T follicular helper cell (primary cell): ENCODE measurements at places on chromosomes 5 and 9.

DNA sequence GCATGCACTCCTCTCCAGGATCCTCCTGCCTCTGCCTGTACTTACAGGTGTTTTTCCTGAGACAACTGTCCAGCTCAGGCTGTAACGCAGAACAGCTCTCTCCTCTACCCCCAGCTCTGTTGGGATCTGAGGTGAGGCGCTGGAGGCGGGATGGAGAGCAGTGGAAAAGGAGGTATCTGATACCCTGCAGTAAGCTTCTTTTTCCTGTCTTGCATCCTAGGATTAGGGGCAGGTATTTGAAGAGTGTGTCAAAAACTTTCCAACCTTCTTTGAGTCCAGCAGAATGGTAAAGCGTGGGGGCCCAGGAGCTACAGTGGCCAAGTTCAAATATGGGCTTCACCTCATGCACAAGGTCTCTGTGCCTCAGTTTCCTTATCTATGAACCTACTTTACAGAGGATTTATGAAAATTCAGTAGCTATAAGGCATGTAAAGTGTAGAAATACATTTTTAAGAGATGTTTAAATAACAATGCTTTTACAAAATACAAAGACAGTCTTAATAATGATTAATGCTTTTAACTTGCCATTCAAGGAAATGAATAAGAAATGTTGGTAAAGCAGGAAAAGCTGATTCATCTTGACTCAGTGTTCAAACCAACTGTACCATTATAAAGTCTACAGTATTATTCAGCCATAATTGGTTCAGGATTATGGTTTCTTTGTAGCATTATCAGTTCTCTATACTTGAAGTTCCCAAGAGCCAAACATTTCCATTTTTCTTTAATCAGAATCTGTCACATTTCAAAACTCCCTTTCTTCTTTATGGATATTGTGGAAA, 26.1 kb downstream of the MAP1B start:
- DNase-seq, result no peak

GRCh38 chr5:29697785-29698414, 1495.6 kb upstream of the CDH6 start:
- no peak for DNase-seq

DNA sequence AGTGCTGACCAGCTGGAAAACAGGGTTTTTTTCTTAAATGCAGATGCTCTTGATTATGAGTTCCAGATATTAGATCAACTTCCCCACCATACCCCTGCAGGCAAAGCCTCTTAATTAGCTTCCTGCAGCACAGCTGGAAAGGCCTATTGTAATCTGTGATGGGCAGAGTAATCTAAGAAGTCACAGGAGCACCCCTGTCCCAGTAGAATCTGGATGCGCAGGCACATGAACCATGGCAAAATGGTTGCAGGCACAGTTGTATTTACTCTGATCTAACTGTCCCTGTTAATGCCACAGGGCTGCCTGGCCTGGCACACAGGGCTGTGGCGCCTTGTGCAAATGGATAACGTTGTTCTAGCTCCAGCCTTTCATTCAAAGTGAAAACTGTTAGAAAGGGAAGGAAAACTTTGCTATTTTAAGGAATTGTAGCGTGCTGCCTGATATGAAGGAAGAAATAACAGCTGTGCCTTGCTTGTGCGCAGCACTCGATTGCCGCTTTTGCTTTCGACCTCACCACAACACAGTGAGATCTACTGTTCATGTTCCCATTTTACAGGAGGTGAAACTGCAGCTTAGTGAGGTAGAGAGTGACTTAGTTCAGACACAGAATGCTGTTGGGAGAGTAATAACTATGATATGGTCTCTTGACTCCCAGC, 2.3 kb downstream of the TGFBI start:
- DNase-seq, result no peak

GRCh38 chr9:124812441-124812876, 35.5 kb downstream of the OLFML2A start:
- DNase-seq, result no peak

GRCh38 chr5:129098488-129099183, 4.1 kb downstream of the ISOC1 start:
- DNase-seq, result no peak

GRCh38 chr5:8727396-8727795, 818.5 kb downstream of the SEMA5A start:
- no peak for DNase-seq

- DNase-seq, result peak; percentile 17
Measured at GRCh38 chr9:129840034-129840433, 4.8 kb downstream of the USP20 start.

GRCh38 chr5:136276087-136276486, 83.1 kb upstream of the SMIM32 start:
- no peak for DNase-seq

DNA sequence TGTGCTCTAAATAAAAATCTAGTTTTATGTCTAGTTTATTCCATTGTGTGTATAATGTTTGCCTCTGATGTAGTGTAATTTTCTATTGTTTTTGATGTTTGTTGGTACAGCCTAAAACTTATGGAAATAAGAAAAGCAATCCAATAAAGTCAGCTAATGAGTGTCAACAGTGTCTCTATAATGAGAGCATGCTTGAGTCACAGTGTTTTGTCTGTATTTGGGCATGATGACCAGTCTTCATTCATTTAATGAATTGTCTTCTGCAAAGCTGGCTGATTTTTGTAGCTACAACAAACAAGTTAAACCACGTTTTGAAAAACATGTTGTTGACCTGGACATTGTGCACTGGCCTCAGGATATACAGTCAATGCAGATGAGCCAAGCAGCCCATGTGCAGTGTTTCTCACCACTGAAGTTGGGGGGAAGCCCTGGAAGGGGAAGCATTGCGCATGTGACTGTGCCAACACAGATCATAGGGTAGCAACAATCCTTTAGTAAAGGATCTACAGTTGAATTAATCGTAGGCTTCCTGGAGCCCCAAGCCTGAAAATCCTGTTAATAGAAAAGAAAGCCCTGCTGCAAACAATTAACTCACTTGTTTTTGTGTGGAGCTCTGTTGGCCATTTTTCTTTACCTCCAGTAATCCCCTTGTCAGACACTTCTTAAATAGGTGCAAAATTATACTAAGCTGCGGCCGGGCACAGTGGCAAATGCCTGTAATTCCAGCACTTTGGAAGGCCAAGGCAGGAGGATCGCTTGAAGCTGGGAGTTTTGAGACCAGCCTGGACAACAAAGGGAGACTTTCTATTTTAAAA, 88.0 kb downstream of the INIP start:
- DNase-seq, result no peak
